ENCODE measurements at places on chromosomes 3 and 15. TPM values are rescaled to one million over a fixed set of nuclear protein-coding genes. Genes with fewer than 3 reads are reported as not detected.
A peak's percentile ranks its signal among the peaks of the same experiment; 100 is the strongest.

- DNase-seq = peak; percentile 42
These were observed 141.5 kb downstream of the GADL1 start for GRCh38 chr3:30752970-30753369.

GRCh38 chr3:119350114-119350513, 55.9 kb downstream of the ARHGAP31 start:
- no peak for DNase-seq

- DNase-seq = no peak
These were observed 115.6 kb downstream of the GREM1 start for GRCh38 chr15:32833379-32833821.

DNA sequence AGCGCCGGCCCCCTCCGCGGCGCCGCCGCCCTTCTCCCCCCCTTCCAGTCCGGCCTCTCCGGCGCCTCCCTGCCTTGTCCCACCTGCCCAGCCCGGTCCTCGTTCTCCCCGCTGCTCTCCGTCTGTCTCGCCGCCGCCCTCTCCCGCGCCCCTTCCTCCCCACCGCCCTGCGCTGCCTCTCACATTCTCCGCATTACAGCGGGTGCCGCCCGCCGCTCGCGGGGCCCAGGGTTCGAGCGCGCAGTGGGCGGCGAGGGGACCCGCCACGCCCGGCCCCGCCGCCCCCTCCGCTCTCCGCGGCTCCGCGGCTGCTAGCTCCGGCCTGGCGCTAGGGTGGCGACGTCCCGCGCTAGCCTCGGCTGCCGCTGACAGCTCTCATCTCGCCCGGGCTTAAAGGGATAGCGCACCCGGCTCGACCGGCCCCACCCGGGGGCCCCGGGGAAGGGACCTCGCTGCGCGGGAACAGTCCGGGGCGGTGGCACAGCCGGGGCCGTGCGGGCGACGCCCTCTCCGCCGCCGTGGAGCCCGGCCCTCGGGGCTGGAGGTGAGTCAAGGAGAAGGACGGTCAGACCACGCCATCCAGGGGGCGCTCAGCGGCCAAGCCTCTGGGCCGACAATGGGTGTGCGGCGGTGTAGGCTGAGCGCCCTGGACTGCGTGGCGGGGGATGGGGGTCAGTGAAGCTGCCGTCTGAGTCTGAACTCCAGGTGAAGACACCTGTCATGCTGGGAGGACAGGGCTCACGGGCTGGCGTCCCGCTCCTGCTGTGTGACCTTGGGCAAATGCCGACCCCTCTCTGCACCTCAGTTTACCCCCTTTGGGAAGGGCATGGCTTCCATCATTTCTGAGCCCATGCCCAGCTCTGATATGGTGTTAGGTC, 187.4 kb upstream of the LINGO1 start:
- DNase-seq = peak; percentile 65

DNA sequence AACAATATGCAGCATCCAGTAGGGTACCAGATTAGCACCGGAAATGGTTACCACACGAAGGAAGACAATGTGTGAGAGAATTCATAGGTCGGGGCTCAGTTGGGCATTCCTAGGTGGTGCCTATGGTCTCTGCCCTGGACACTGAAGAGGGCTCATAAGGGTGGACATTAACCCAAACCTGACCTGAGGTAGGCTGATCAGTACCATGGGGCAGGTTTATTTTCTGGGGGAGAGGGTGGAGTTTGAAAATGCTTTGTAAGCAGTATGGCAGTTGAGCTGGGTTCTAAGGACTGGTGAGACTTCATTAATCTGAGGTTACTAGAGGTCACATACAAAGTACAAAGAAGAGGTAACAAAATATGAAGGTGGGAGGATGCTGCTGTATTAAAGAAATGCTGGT, 68.4 kb downstream of the RPL22L1 start:
- DNase-seq = no peak

- DNase-seq = no peak
These were observed 64.2 kb downstream of the ABTB1 start for GRCh38 chr3:127736801-127737539.

The LRRC57 gene
- total RNA-seq = 19.3 TPM

The DUOX1 gene
- total RNA-seq = 0.14 TPM

The PLSCR2 gene
- total RNA-seq = not detected
